ENCODE measurements at places on chromosomes 5 and 9. TPM values are rescaled to one million over a fixed set of nuclear protein-coding genes. Genes with fewer than 3 reads are reported as not detected.

SLC4A9 gene
- total RNA-seq, result not detected

MUSK gene
- total RNA-seq, result not detected

- no peak for DNase-seq
Measured at GRCh38 chr5:38940230-38940858, 94.5 kb downstream of the OSMR start.

ENTPD2 gene
- not detected for total RNA-seq

Data from dermis blood vessel endothelial cell (primary cell).